Stimulated activated naive CD8-positive, alpha-beta T cell treated with anti-CD3 and anti-CD28 coated beads, Interleukin-15, amount 100 ng/mL, for 72 hours (primary cell): ENCODE measurements at places on chromosomes 11 and 22.
A peak's percentile ranks its signal among the peaks of the same experiment; 100 is the strongest.

DNA sequence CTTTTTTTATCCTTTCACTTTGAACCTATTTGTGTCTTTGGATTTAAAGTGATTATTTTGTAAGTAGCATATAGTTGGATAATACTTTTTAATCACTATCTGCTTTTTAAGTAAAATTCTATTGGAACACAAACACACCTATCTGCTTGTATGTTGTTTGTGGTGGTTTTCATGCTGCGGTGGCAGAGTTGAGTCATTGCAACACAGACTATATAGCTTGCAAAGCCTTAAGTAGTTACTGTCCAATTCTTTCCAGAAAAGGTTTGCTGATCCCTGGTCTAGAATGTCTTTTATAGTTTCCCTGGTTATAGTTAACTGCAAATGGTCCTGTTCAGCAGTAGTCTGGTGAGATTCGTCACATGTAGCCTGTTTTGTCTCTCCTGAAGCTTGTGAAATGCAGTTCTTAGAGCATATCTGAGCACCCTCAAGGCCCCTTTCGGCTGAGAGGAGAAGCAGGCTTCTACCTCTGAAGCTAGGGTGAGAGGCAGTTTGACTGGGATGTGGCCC, 21.5 kb downstream of the SHANK3 start:
- no peak for DNase-seq

DNA sequence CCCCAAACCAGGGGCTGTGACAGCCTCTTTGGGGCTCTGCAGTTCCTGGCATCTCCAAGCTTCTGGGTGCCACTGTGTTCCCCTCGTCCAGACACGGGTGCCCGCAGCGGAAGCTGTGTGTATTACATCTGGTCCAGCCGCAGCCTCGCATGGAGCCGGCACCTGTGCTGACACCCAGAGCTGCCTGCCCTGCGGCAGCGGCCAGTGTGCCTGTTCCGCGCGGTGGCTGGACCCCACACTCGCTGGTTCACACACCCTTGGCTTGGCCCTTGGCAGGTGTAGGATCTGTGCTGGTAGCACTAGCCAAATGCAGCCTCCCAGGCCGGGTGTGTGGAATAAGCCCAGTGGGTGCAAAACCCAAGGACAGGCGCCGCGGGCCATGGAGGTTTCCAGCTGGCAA, 24.5 kb upstream of the RNASEH2C start:
- no peak for DNase-seq

DNA sequence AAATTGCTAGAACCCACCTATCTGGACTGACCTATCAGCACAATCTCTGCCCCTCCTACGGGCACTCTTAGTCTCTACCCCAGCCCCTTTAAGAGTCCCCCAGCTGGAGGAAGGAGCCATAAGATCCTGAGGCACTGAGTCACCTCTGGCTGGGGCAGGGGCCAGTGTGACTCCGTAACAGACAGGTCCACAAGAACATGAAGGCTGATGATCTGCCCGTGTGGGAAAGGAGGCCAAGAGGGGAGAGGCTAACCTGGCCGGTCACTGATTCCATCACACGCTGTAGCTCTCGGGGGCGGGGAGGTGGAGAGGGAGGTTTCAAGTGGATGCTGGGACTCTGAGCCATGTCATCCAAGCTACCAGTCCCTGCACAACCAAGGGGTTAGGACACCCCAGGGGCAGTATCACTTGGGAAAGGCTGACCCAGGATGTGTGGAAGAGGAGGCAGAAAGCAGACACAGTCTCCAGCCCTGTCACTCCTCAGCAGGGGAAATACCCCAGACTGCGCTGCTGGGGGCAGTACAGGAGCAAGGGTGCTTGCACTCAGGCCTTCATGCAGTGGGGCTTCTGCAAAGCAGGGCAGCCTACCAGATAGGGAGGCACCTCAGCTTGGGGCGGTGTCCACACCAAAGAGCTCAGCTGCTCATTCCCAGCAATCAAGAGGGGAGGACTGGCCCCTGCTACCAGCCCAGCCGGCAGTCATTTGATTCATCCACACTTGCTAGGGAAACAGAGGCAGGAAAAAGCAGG, 22.3 kb downstream of the ARHGAP1 start:
- no peak for DNase-seq

DNA sequence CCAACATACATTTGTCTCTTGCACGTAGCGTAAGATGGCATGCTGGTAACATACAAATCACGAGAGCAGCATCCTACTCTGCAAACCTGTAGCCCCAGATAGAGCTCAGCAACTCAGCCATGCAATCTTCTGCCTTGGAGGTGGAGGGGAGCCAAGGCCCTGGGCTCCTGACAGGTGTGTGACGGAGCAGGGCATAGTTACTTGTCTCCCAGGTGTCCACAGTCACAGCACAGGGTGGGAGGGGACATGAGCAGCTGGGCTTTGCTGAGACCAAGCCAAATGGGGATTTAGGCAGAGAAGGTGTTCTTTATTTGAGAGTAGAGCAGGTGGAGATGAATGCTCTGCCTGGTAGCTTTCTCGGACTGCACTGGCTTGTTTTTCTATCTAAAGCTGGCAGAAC, 111.7 kb downstream of the TEAD1 start:
- no peak for DNase-seq

GRCh38 chr11:57417056-57417455, 9.9 kb downstream of the SLC43A3 start:
- DNase-seq = no peak

- DNase-seq = no peak
Measured at GRCh38 chr11:130403967-130404366, 24.4 kb downstream of the ADAMTS8 start.

DNA sequence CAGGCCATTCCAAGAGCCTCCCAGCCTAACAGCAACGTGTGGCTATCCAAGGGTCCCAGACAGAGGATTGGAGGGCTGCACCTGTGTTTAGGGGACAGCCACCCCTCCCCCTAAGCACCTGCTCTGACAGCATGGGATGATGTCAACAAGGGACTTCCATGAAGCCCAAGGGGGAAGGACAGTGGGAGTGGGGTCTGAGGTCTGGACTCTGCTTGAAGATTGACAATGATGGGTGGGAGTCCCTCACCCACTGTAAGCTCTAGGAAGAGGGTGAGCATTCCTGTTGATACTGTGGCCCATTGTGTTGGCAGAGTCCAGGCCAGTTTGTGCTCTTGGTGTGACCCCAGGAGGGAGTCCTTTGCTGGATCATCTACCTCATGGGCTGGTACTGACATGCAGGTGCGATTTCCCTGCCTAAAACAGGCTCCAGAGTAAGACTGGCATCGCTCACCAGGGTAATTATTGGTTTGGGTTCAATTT, 46.9 kb upstream of the TUB start:
- no peak for DNase-seq

GRCh38 chr11:93370260-93370659, 39.7 kb downstream of the DEUP1 start:
- DNase-seq = no peak

GRCh38 chr11:1988174-1988573, 9.5 kb downstream of the H19 start:
- DNase-seq = no peak

GRCh38 chr11:2708757-2709281, 9.0 kb upstream of the KCNQ1OT1 start:
- no peak for DNase-seq

DNA sequence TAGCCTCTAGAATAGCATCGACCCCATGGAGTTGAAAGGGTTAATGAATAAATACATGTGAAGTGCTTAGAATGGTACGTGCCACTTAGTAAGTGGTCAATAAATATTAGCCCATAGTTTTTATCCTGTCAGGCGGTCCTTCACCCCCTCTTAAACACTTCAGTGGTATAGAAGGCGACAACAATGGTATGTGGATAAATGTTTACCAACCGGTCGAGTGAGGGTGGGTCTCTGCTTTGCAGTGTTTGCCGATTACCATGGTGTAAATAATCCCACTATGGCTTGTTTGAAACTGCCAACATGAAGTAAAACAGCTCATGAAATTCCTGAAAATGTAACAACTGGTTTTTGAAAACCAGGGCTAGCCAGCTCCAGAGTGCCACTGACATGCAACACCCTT, 541.2 kb downstream of the BUD13 start:
- no peak for DNase-seq

DNA sequence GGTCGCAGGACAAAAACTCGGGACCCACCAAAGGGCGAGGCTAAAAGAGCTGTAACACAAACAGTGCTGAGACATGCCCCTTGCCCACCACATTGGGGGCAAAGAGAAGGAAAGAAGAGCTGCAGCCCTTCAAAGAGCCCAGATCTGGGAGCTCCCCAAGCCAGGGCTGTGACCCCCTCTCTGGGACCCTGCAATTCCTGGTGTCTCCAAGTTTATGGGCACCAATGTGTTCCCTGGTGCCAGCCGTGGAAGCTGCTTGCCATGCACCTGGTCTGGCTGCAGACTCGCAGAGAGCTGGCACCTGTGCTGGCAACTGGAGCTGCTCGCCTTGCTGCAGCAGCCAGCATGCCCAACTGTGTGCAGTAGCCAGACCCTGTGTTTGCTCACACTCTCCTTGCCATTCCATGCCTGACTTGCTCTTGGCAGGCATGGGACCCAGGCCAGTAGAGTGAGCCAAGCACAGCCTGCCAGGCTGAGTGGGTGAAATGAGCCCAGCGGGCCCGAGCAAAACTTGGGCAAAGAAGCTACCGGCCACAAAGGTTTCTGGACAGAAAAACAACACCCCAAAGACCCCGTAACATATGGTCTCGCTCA, 16.0 kb downstream of the RRP8 start:
- no peak for DNase-seq

- DNase-seq = no peak
Measured at GRCh38 chr11:58813693-58814092, 30.8 kb downstream of the GLYATL2 start.

GRCh38 chr11:7251836-7252682, at the start of gene SYT9:
SYT9 (plus strand) TSS chr11:7251904; CDS start chr11:7252187, 283 bp downstream.
- DNase-seq = peak; percentile 12

DNA sequence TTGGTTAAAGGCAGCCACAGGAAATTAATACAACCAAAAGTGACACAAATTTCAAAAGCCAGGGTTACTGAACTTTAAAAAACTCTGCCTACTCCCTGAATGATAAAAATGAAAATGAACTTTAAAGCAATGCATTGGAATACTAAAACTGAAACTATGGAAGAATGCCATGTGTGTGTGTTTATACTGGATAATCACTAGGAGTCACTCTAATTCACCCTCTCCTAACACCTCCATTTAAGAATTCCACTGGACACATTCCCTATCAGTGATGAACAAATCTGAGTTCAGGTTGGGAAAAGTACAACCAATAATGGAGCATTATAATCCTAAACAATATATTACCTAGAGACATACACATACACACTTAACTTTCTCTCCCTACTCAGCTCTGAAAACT, 27.5 kb upstream of the PLAAT3 start:
- no peak for DNase-seq

GRCh38 chr11:2392241-2392959, 8.2 kb upstream of the TSSC4 start:
- DNase-seq = no peak

- no peak for DNase-seq
Measured at GRCh38 chr11:33377412-33378370, 120.5 kb downstream of the HIPK3 start.

DNA sequence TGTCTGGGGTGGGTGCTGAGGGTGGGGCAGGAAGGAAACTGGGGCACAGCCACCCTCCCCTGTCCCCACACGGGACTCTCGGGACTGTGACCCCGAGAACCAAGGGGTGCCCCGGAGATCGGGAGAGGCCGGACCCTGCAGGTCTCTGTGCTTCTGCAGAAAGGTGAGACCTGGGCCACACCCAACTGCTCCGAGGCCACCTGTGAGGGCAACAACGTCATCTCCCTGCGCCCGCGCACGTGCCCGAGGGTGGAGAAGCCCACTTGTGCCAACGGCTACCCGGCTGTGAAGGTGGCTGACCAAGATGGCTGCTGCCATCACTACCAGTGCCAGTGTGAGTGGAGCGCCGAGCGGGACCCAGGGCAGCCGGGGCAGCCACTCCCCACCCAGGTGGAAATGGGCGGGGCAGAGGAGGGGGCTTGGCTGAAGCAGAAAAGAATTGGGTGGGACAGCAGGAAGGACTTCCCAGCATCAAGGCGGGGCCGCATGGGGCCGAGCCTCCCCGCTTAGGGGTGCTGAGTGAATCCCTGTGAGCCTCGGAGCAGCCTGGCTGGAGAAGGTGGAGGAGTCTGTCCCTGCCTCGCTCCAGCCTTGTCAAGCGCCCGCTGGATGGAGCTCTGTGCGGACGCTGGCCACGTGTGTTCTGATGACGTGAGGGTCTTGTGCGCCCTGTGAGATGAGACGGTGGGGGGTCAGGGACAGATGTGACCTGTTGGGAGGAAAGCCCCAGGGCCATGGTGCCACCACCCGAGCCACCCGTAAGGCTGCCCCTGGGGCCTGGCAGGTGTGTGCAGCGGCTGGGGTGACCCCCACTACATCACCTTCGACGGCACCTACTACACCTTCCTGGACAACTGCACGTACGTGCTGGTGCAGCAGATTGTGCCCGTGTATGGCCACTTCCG, 29.3 kb upstream of the MUC5B start:
- DNase-seq = no peak

GRCh38 chr11:122138744-122139594, 23.0 kb upstream of the BLID start:
- DNase-seq = no peak

GRCh38 chr11:71947498-71947897, 18.7 kb downstream of the RNF121 start:
- no peak for DNase-seq

GRCh38 chr11:102177974-102178631, 67.9 kb downstream of the YAP1 start:
- no peak for DNase-seq

DNA sequence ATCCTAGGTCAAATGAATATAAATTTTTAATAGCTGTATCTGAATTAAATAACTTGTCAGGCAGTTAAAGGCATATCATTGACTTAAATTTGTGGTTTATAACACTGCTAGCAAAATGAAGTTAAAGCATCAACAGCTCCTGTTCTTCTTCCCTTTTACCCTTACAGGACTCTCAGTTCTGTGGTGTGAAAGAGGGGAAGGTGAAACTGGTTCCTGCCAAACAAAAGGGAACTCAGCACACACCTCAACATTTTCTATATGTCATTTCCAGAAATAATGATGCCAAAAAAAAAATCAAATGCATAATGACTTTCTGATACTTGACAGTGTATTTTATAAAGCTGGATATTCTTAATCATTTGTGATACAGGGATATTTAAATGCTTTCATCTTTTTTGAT, 21.2 kb downstream of the ARL14EP start:
- no peak for DNase-seq

DNA sequence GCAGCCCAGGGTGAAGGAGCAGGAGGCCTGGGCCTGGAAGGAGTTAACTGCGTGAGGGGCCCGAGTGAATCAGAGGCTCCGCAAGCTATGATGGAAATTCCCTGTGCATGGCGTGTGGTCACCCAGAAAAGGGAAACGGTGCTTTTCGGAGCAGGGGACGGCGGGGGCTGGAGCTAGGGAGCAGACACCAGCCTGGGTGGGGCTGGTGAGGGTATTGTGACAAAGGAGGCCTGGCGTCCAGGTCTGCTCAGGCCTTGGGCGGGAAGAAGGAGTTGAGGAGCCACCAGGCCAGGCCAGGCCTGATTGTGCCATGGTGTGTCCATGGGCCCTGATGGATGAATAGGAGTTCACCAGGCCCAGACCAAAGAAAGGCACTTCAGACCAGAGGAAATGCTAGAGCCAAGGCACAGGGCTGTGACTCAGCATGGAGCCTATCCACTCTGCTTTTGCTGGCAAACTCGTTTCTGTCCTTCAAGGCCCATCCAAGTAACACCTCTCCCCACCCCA, 12.8 kb upstream of the SPI1 start:
- DNase-seq = no peak

GRCh38 chr11:27254744-27255446, 108.1 kb downstream of the CCDC34 start:
- no peak for DNase-seq
